ENCODE measurements at places on chromosomes 16 and 17. TPM values are rescaled to one million over a fixed set of nuclear protein-coding genes. Genes with fewer than 3 reads are reported as not detected.

HS3ST4 gene
- not detected for polyA plus RNA-seq

DOC2B gene
- polyA plus RNA-seq: not detected

ZP2 gene
- not detected for polyA plus RNA-seq

TERB1 gene
- not detected for polyA plus RNA-seq

SDR42E2 gene
- not detected for polyA plus RNA-seq

ALOX12B gene
- not detected for polyA plus RNA-seq

OR1D2 gene
- polyA plus RNA-seq: not detected

MKS1 gene
- 14.4 TPM for polyA plus RNA-seq

CLCN7 gene
- 15.7 TPM for polyA plus RNA-seq

TBC1D3C gene
- not detected for polyA plus RNA-seq

CD300C gene
- polyA plus RNA-seq: not detected

UTS2R gene
- polyA plus RNA-seq: not detected

LRRC36 gene
- 0.41 TPM for polyA plus RNA-seq

NOS2 gene
- polyA plus RNA-seq: not detected

KRT23 gene
- not detected for polyA plus RNA-seq

HSD11B2 gene
- polyA plus RNA-seq: not detected

SHMT1 gene
- 4.0 TPM for polyA plus RNA-seq

CDH13 gene
- 54.8 TPM for polyA plus RNA-seq

NKD1 gene
- not detected for polyA plus RNA-seq

Measured in AG04450 (cell line).